ENCODE measurements at places on chromosomes 7 and 10.

DNA sequence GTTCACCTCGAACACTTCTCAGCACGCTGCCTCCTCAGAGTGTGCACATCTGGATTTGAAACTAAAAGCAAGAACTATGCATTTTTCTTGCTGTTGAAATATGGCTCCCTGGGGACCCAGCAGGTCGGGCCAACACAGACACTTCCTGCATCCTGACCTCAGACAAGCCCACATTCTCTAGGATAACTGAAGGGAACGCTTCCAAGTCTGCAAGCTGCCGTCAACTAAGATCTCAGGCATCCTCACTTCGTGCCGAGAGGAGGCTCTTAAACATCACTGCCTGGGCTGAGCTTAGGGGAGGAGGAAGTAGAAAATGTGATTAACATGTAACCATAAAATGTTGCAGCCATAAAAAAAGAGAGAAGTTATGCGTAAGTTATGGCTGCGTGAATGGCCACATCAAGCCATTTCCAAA, 65.5 kb downstream of the PYROXD2 start:
- DNase-seq, result no peak

DNA sequence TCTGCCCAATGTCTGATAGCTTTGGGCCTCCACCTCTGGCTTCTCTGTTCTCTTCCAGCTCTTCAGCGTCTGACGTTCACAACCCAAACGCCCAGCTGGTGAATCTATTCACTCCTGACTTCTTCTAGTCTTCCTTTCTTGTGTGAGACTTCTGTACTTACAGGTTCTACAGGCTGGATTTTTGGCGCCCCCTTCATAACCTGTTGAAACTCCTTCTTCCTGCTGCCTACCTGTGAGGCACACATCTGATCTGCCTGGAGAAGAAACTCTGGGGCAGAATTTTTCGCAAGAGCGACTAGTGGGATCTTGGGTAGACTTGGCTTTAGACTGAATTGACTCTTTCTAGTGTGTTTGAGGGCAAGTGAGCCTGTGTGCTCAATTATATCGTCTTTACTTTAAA, 249.3 kb downstream of the REEP3 start:
- DNase-seq, result no peak

DNA sequence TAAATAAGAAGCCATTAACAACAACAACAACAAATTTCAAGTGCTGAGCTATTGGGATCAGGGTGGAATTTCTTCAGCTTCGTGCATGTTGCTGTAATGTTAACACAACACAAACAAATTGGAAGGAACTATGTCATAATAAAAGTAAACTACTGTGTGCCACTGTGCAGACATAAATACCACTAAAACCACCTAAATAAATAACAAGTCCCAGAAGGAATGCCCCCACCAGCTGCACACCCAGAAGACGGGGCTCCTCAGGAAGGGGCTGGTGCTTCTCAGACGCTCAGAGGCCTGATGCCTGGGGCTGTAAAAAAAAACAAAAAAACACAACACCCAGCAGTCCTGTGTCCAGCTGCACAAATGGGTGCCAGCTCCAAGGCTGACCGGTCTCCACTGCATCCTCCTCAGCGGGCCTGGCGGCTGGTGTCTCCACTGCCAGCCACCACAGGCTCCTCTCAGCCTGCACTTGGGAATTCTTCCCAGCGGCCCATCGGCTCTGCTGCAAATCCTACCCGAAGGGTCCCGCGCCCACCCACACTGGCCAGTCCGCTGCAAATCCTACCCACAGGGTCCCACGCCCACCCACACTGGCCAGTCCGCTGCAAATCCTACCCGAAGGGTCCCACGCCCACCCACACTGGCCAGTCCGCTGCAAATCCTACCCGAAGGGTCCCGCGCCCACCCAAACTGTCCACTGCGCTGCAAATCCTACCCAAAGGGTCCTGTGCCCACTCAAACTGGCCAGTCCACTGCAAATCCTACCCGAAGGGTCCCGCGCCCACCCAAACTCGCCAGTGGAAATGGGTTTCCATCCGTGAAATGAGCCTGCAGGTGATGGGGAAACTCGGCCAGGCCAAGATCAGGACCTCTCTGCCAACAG, 35.8 kb upstream of the DNAAF5 start:
- DNase-seq, result no peak

DNA sequence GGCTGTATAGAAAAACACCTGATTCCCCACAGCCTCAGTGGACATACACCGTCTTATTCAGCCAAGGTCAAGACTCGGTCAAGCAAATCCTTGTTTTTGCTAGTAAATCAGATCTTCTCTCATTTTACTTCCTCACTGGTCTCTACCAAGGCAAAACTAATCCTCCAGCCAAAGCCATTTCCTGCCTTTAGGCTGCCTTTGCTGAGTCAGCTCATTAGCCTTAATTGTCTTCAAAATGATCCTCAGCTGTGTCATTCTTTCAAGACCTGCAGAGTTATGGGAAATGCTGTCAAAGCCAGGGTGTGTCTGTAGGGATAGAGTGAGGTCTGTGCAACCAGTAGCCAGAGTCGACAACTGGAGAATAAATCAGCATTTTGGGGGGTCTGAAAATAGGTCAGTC, 107.2 kb upstream of the FAM180A start:
- DNase-seq, result no peak

GRCh38 chr10:13684806-13685482, 98.2 kb downstream of the PRPF18 start:
- DNase-seq, result no peak

DNA sequence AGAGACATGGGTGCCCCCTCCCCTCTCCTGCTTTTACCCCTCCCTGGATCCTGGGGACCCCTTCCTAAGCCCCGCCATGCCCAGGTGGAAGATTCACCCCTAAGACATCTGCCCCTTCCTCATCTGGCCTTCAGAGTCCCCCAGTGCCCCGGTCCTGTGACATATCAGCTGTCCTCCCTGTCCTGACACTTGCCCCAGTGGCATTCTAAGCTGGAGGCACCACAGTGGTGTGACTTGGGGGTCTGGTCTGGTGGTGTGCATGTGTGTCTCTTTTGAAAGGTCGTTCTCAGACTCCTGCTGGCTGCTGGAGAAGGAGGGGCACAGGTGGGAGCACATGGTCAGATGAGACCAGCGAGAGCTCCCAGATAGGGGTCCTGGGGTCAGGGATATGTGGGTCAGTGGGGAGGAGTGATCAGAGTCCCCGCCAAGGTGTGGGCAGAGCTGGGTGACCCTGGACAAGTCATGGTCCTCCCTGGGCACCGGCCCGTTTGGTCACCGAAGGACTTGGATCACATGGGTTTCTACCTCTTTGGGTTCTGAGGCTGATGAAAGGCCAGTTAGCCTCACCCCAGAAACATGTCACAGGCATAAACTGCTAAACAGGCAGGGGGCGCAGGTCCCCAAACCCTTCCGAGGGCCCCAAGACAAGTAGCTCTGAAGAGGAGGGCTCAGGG, 645 bp upstream of the TFR2 start:
- DNase-seq, result no peak

DNA sequence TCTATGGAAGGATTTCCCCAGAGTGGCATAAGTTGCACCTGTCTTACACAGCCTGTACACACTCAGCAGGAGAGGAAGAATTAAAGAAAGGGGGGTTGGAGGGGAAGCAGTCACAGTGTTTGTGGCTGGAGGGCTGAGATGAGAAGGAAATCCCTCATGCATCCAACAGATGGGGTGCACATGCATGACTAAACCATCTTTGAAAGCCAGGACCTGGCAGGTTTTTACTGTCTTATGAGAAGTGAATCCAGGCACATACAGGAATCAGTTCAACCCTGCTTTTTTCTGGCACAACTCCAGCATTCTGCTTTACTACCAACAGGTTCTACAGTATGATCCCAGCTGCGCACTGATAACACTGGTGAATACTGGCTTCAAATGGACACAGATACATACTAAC, 107.7 kb downstream of the CACNA2D1 start:
- no peak for DNase-seq

- DNase-seq, result no peak
Observed at GRCh38 chr7:120996333-120996987, 7.9 kb downstream of the CPED1 start.

DNA sequence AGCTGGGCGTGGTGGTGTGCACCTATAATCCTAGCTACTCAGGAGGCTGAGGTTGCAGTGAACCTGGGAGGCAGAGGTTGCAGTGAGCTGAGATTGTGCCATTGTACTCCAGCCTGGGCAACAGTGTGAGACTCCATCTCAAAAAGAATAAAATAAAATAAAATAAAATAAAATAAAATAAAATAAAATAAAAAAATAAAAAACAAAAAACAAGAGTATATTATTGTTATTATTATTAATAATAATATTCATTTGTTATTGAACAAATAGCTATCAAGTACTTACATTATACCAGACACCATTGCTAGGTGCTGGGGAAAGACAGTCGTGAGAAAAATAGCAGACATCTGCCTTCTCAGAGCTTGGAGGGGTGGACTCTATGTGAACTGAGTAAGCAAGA, 24.1 kb downstream of the PAX2 start:
- DNase-seq, result no peak

GRCh38 chr7:116986611-116987565, 33.6 kb downstream of the ST7 start:
- DNase-seq, result no peak

DNA sequence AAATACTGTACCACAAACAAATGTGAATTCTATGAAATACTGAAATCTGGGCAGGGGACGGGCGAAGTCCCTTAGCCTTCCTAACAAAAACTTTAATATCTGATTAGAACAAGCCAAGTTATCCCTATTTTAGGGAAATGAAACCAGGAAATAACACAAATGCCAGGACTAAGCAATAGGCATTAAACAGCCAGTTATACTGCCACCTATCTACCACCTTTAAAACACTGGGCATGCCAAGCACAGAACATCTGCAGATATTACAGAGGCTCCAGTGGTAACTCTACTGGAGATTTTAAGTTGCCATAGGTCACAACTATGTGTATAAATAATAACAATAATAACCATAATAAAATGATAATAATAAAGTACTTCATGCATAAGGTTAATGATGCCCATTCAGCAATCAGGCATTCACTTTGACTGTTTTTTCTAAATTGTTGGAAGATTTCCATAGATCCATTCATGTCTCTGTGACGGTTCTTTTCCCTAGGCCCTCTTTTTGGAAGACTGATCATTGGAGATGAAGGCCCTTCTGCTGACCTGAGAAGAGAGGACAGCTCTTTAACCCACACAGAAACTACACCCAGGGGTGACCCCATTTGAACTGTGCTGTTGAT, 195.7 kb downstream of the CACNA2D1 start:
- no peak for DNase-seq

GRCh38 chr7:77391230-77391629, 24.9 kb downstream of the GSAP start:
- DNase-seq, result no peak

- DNase-seq, result no peak
Observed at GRCh38 chr10:60343254-60343653, 46.4 kb downstream of the ANK3 start.

DNA sequence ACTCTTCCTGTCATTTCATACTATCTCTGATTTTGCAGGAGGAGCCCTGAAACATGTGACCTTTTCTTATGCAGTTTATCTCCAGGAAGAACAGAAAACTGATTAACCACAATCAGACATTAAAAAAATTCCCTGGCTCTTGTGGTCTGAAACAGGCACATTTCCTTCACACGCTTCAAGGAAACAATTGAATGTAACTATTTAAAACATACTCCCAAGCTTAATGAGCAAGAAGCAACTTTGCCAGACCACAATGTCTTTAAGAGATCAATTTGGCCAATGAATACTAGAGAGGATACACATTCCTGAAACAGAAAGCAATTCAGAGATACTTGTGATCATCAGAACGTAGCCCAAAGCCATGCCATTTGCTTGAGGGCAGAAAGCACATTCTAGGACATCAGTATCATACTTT, 65.8 kb downstream of the PIP4K2A start:
- no peak for DNase-seq

DNA sequence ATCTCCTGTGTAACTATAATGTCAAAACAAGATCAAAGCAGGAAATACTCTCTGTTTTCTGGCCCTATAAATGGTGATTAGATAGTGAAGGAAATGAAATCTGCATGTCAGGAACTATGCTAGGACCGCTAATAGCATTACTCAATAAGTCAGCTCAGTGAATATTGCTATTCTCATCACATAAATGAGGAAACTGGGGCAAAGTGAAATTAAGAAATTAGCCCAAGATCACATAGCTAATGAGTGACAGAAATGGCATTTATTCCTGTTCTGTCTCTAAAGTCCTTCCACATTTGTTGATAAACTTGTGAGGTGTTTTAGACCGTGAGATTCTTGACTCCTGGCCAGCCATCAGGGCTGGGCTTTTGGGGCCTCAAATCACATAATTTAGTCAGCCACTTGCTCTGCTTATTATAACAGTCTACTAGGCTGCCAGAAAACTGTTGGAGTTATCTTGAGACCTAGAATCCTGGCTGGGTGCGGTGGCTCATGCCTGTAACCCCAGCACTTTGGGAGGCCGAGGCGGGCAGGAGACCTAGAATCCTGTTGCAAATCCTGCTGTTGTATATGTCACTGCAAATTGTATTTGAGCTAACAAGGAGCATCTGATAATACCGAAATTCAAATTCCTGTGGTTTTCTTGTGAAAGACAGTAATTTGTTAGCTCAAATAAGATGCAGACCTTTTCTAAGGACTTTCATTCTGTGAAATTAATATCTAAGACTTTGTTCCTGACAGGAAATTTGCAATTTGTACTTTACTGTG, 66.5 kb upstream of the SHTN1 start:
- no peak for DNase-seq

DNA sequence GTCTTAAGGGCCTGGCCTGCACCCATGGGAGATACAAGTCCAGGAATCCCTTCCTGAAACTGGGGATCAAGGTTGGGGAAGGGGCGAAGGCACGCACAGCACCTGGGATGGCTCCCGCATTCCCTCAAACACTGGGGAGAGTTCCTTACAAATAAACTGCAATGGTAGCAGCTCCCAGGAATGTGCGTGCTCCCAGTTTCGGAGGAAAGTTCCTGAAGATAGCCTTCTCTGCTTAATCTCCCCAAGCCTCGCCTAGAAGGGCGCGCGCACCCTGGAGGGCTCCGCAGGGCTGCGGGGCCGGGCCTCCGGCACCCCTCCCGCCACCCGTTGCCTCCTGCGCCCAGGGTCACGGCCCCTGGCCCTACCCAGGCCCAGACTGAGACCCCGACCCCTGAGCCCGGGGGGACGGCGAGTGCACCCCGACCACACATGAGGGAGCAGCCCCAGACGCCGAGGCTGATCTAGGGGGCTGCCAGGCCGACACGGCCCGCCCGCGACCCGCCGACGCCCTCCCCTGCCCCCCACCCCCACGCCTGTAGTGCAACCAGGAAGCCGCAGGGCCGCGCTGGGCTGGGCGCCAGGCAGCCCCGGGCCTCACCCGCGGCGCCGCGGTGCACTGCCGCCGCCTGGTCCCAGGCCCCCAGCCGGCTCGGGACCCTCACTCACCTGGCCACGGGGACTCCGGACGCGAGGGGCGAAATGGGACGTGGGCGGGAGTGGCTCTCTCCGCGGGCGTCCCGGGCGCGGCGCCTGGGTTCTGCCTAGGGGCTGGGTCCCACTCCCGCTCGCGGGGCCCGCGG, 460 bp downstream of the ANXA11 start:
- DNase-seq, result no peak

DNA sequence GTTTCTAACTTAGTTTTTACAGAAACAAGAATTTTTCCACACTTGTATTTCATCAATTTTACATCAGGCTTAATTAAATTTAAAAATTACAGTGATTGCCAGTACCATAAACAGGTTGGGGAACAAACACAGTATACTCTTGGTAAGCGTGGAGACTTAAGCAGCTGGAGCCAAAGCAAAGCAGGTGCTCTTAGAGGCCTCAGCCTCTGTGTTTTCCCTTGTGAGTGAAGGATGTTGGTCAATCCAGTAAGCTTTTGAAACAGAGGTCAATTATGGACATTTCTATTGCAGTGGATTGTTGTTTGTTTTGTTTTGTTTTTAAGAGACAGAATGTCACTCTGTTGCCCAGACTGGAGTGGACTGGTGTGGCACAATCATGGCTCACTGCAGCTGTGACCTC, 100.6 kb upstream of the CELF2 start:
- DNase-seq, result no peak

Data from posterior cingulate gyrus (tissue), 11 donors.